HepG2 (cell line): ENCODE measurements at places on chromosomes 6 and 20. TPM values are rescaled to one million over a fixed set of nuclear protein-coding genes. Genes with fewer than 3 reads are reported as not detected.

The DEFB124 gene
- total RNA-seq, result not detected in 2 replicates

DNA sequence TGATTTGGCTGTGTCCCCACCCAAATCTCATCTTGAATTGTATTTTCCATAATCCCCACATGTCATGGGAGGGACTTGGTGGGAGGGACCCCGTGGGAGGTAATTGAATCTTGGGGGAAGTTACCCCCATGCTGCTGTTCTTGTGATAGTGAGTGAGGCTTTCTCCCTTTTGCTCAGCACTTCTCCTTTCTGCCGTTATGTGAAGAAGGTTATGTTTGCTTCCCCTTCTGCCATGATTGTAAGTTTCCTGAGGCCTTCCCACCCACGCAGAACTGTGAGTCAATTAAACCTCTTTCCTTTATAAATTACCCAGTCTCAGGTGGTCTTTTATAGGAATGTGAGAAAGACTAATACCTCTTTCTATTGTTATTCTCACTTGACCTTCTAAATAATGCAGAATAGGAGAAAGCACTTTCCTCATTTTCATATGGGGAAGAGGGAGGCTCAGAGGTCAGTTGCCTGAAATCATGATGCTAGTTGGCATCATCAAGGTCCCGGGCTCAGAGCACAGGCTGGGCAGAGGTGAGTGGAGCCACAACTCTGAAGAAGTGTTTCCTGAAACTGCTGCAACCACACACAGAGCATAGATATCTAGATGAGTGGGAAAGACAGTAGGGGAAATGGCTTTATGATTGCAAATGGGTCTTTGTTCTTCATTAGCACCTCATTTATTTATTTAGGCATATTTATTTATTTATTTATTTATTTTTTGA lies 191.0 kb downstream of the QKI start:
- DNase-seq, result no peak

- no peak for DNase-seq
Observed at GRCh38 chr6:74346936-74347535, 651.0 kb downstream of the CD109 start.

GRCh38 chr20:6074145-6074561 lies 20.3 kb upstream of the LRRN4 start:
- DNase-seq, result peak; percentile 88

The CALHM6 gene
- not detected in 2 replicates for total RNA-seq

DNA sequence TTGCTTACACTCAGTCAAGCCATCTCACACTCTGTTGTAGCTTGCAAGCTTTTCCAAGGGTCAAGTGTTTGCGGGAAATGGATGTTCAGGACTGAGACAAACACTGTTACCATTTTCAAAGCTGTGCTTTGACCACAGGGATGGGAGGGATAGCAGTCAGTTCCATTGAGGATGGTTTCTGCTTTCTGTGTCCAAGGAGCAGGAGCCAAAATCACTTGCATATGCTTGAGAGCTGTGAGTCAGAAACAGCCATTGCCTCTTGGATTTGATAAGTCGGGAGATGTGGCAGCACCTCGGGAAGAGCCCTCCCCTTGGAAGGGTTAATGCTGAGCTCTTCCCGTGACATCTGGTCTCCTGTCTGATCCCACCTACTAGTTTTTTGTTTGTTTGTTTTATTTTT lies 85.2 kb downstream of the TCP11 start:
- no peak for DNase-seq

DNA sequence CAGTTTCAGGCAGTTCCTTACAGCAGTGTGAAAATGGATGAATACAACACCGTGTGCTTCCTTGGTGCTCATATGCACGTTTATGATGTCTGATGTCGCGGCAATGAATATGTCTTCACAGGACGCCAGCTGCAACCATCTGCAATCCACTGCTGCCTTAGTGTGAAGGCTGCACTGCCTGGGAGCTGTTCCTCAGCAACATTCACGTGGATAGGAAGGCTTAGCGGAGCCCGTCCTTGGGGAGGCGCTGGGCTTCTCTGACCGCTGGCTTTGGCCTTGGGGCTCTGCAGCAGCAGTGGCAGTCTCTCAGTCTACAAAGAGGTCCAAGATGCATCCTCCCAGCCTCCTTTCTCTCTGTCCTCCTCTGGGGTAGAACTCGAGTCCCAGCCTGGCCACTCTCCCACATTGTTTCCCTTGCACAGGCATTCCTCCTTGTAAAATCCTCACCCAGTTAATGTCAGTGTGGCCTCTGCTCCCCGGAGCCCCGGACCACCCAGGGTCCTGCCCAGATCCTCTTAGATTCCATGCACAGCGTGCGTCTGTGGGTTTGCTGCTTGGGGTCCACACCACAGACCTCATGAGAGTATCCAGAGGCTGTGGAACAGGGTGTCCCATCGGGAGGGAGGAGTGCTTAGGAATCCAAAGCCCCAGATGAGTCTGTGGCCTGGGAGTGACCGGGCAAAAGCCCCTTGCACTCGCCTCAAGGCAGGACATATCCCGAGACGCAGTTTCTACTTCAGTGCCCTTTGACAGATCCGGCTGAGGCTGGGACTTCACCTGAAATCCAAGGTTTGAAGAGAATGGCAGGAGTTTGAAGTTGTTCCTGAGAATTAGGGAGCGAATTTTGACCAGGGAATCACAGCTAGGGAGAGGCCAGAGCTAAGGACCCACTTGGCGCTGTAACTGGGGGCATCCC lies 181.3 kb downstream of the THBS2 start:
- no peak for DNase-seq

DNA sequence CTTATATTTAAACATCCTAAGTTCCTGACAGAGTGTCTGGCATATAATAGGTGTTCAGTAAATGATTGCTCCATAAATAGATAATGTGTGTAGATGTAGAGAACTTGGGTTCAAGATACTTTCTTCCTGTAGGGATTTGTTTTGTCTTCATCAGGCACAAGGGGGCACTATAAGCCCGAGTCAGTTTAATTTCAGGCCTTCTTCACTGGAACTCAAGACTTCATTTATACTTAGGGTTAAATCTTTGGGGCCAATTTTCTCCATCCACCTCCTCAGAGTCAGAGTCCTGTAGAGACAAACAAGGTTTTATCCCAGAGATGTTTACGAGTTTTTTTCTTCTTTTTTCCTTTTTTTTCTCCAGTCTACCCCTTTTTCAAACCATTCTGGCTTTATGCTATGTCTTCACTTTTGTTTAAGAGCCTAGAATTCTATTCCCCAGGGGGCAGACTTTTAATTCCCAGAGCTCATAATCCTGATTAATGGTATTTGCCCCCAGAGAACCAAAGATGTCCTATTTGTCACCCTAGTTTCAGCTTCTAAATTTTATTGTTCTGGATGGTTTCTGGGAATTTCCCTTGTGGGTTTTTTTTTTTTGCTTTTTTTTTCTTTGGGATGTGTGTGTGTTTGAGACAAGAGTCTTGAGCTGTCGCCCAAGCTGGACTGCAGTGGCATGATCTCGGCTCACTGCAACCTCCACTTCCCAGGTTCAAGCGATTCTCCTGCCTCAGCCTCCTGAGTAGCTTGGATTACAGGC lies 88.4 kb downstream of the HFE start:
- DNase-seq, result peak; percentile 72

DNA sequence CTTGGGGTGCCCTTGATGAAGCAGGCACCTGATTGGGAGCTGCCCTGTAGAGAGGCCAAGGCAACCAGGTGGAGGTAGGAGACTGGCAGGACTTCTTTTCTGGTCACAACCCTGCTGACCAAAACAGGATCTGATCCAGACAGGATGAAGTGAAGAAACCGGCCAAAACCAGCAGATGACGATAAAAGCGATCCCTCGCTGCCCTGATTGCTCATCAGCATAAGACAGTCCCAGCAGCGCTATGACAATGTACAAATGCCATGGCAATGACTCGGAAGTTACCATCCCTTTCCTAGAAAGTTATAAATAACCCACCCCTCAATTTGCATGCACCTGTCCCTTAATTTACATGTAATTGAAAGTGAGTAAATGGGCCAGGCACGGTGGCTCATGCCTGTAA lies 88.4 kb upstream of the PDE10A start:
- DNase-seq, result no peak

The EYA4 gene
- not detected in 2 replicates for total RNA-seq

The APOBEC2 gene
- total RNA-seq, result 0.09 and 0.35 TPM in 2 replicates
